ENCODE measurements at places on chromosomes 5 and 9.

DNA sequence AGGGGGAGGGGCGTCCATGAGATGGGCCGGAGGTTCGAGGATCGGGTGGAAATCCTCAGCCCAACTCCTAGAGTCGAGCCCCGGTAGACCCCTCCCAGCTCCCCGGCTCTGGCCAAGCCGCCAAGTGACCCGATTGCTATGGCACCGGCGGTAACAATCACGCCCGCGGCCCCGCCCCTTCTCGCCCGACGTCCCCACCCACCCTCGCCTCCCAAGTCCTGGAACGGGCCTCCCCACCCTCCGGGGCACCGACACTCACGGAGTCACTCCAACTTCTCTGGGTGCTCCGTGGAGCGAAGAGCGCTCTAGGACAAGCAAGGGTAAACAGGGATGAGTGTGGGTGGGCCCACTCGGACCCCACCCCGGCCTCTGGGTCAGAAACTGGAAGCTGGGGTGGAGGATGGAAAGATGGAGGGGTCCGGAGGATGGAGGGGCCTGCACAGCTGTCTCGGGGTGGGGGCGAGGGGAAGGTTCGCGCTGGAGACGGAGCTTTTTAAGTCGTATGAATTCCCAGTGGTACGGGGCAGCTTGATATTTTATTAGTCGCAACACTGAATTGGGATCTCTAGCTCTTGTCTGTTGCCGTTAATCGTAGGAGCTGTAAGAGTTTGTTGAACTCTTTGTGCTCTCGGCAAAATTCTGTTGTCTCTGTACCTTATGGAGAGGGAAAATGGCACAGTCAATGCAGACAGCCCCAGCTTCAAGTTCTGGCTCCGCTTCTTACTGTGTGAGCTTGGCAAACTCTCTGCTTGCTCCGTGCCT, at the start of gene SPACA9:
SPACA9 (plus strand) TSS at position 204 of the 762 bp plus-strand sequence. CDS start 5,050 bp downstream, outside the sequence.
- peak; percentile 29 for DNase-seq

DNA sequence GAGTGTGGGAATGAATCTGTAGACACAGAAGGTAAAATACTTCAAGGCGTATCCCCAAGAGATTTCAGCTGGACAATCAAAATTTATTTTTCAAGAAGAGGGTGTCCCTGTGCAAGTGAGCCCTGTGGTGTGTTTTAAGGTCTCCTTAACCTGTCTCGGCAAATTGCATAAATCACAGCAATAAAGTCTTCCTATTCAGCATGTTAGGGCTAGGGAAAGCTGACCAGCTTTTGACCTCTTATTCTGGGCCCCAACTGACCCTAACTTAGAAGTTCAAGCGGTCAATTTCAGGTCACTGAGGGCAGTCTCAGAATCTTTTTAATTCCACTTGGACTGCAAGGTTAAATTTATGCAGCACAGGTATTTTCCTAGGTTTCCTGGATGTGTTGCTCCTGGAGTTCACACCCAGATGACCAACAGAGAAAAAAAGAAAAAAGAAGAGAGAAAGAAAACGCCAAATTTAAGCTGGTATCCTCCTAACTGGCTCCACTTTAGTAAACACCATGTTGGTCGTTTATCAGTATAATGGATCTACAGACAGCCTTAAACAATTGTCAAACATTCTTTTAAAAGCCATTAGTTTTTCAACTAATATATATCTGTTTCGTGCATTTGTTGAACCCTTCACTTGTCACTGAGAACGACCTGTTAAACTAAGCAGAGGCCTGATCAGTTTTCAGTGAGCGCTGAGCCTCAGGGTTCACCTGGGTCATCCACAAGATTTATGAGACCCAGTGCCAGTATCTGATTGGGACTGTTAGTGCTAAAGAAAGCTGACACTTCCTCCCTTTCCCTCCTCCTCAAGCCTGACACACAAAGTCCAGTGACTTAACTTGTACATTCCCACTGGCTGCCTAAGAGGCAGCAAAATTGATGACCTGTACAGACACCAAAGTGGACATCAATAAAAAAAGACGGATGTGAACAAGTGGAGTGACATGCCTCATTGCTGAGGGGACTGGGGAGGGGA, 546.1 kb downstream of the NR2F1-AS1 start:
- DNase-seq: no peak

DNA sequence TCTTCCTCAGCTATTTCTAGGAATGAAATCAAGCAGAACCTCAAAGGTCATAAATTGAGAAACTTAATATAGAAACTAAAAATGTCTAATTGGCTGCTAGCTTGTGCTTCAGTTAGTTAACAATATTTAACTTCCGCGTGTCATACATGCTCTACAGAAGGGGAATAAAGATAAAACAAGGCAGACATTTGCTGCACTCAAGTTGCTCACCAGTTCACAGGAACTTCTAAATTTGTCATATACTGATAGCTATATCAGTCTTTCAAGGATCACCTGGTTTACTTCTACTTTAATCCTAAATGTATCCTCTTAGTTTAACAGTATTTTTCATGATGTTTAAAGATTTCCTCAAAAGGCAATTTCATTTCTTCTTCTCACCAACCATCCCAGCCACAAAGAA, 8.4 kb downstream of the CCNH start:
- DNase-seq: no peak

- peak; percentile 72 for DNase-seq
Measured at GRCh38 chr5:1312993-1313833, 18.3 kb upstream of the TERT start.

DNA sequence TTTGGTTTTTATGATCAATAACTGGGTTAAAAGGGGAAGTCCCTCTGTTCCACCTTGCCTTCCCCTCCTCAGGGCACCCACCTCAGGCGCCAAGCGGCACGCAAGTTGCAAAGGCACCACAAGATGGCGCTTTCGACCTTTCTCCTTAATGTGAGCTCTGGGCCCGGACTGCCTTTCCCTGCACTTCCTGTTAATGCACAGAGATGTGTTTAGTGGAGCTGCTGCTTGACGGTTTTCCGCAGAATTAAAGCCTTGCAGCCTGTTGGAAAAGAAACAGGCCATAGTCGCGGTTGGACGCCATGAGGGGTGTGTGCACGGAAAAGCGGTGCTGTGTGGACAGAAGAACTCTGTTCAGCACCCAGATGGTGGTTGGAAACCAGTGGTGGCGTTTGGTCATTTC, 17.9 kb downstream of the CXCL14 start:
- peak; percentile 83 for DNase-seq

DNA sequence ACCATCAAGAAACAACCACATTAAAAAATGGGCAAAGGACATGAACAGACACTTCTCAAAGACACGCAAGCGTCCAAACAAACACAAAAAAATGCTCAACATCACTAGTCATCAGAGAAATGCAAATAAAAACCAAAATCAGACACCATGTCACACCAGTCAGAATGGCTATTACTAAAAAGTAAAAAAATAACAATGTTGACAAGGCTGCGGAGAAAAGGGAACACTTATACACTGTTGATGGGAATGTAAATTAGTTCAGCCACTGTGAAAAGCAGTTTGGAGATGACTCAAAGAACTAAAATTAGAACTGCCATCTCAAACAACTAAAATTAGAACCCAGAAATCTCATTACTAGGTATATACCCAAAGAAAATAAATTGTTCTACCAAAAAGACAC, 80.4 kb downstream of the CAAP1 start:
- DNase-seq: no peak

- DNase-seq: no peak
Measured at GRCh38 chr9:93287189-93287552, 103.2 kb downstream of the WNK2 start.

GRCh38 chr5:59800347-59800893, 93.1 kb downstream of the PDE4D start:
- no peak for DNase-seq

Measured in SW480 (cell line).